ENCODE measurements at places on chromosomes 1 and 21.

- peak; percentile 26 for DNase-seq
Observed at GRCh38 chr1:24688621-24689195, 45.6 kb downstream of the SRRM1 start.

DNA sequence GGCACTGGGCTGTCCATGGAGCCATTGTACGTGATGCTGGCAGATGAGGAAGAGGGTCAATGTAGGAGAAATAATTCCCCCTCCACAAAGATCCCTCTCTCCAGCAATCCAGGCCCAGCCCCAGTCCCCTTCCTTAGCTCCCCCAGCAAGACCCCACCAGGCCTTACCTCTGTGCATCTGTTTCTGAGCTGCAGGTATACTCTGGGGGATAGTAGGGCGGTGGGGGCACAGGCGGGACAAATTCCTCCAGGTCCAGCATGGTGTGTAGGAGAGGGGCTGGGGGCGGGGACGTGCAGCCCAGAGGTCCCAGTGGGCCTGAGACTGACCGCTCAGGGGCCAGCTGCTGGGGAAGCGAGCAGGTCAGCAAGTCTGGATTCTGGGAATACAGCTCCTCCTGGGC lies 3.7 kb downstream of the ENTREP3 start:
- no peak for DNase-seq

DNA sequence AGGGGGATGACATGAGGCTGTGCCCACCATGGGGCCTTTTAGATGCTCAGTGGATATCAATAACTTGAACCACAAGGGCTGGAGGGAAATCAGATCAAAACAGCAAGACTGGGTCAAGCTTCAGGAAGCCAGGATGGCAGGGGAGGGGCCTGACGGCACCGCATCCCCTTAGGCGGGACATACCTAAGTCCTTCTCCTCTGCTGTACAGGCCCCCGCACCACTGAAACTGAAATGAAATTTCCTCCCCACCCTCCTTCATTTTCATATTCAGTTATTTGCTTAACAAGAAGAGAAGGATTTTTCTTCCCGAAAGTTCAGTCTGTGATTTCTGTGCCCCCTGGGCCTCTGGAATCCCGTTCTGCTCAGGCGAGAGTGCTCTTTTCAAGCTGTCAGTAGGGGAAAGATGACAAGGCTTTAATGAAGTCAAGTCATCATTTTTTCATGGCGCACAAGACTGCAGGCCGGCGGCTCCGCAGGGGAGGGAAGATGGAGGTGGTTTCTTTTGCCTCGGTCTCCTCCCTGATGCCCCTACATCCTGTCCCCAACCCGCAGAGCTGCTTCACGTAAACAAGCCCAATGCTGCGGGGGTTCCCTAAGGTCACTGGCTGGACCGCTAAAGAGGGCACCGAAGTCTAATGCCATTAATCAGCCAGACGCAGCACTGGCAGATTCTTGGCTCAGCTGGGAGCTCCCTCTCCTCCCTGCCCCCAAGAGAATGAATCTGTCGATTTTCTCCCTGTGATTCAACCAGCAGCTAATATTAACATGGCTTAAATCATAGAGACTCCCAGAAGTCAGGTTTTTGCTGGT lies 264.8 kb downstream of the C1orf94 start:
- no peak for DNase-seq

DNA sequence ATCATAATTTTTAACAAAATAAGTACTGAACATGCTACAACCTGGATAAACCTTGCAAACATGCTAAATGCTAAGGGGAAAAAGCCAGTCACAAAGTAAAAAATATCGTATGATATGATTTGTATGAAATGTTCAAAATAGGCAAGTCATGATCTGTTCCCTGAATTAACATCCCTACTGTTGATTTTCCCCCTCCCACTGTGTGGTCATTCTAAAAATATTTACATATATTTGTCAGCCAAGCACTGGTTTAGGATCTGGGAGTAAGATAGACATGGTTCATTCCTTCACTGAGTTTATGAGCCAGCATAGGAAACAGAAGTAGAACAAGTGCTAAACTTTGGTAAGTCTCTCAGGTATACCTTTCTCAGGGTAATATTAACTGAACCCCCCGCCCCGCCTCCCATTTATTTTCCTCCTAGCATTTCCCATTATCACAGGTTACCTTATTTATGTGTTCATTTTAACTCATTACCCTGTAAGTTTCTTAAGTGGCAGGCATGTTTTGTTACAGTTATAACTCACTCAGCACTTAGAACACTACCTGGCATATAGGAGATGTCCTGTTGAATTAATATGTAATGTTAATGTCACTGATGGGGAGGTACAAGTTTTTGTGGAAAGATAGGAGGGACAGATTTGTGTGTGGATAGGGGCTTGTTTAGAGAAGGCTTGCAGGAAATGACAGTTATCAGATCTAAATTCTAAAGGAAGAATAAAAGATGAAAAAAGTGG lies 12.3 kb downstream of the UQCRH start:
- DNase-seq: no peak

GRCh38 chr21:42545317-42545716 lies 31.7 kb downstream of the SLC37A1 start:
- DNase-seq: no peak

GRCh38 chr1:2639607-2640521 lies 7.0 kb upstream of the MMEL1 start:
- no peak for DNase-seq

GRCh38 chr1:116161390-116161789 lies 50.2 kb downstream of the MAB21L3 start:
- no peak for DNase-seq

DNA sequence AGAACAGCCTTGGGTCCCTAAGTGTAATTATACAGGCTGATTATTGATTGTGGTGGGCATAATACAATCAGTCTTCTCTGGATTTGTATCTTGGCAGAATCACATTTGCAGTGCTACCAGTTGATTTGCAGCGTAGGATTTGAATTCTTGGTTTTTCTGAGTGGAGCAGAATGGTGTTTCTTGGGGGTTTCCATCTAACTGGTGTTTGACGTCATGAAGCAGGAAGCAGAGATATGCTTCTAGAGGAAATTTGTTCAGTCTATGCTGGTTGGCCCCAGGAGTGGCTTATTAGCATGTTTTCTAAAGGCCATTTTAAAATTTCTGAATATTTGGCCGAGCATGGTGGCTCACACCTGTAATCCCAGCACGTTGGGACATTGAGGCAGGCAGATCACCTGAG lies 3.4 kb downstream of the CTTNBP2NL start:
- DNase-seq: no peak

DNA sequence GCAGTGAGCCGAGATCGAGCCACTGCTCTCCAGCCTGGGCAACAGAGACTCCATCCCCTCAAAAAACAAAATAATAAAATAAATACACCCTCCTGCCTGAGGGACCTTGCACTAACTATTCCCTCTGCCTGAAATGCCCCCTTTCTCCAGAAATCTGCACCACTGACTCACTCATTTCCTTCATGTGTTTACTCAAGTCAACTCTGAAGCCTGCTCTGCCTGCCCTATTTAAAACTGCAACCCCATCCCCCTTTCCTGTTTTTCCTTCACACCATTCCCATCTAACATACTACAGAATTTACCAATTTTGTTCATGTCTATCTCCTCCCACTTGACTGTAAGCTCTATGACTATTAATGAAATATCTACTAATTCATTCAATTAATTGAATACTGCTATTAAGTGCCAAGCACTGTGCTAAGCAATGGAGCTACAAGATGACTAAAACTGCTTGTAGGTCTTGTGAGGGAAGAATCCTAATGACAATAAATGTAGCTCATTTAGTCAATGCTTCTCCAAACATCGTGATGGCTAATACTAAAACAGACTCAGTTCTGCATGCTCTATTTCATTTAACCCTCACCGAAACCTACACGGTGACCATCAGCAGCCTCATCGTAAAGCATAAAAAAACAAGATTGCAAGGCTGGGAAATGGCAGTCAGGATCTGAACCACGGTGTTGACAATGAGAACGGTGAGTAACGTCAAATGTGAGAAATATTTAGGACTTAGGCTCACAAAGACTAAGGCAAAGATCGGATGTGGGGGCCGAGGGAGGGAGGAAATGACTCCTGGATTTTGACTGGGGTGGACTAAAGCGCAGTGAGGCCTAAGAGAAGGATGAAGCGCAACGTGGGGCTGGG lies 749 bp upstream of the TMEM39B start:
- no peak for DNase-seq

GRCh38 chr1:8426996-8427395 lies 109.1 kb downstream of the SLC45A1 start:
- DNase-seq: no peak

GRCh38 chr1:153877112-153877511 lies 45.7 kb downstream of the GATAD2B start:
- DNase-seq: no peak

GRCh38 chr21:25234857-25235801 lies 372.2 kb downstream of the MRPL39 start:
- DNase-seq: no peak

DNA sequence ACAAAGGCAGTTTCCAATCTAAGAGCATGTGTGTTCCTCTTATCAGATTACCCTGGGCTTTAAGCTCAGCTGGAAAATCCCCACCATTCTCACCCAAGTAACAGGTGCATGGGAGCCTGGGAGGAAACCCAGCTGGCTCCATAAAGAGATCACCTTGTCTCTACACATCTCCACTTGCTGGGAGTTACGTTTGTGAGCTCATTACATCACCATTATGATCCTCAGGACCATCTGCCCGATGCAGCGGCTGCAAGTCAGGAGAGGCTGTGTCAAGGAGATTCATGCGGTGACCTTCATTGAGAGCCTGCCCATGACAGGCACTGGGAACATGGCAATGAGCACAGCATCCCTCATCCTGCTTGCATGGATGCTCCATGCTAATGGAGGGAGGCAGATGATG lies 618.0 kb downstream of the NPHP4 start:
- no peak for DNase-seq

- no peak for DNase-seq
Observed at GRCh38 chr1:99603699-99604560, 42.0 kb upstream of the PALMD start.

- DNase-seq: no peak
Observed at GRCh38 chr1:30820299-30820698, 62.7 kb upstream of the LAPTM5 start.

GRCh38 chr1:173868266-173869020 lies at the start of gene ZBTB37:
Gene ZBTB37 (plus strand): TSS chr1:173868380. CDS start chr1:173870226, 1,846 bp downstream.
- DNase-seq: peak; percentile 86

DNA sequence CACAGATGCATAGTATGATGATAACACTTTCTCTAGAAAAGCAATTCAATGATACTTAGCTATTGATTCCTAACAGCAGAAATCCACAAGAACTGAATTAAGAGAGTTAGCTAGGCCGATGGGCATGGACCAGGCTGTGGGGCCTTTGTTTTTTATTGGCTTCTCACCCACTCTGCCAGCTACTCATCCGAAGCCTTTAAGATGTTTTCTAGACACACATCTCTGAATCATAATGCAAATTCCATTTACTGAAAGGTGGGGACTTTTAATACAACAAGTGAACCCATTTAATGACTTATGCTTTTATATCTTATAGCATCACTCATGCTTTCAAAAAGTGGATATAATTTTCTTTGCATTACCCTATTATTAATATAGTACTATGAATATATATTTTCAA lies 170.2 kb downstream of the RUNX1 start:
- no peak for DNase-seq

DNA sequence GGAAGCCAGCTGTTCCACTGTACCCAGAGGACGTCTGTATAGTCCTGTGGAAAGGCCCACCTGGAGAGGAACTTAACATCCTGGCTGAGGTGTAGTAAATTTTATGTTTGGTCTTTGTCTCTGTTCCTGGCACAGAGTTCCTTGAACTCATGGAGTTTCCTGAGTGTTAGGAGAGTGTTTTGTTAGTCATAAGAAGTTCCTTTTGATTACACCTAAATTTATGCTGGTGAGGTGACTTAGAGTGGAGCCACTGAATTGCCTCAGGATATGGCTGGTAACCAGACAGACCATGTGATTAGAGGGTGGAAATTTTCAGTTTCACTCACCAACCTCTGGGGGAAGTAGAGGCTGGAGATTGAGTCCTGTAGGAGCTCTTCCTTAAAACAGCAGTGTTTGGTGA lies 57.9 kb downstream of the RASAL2 start:
- DNase-seq: no peak

GRCh38 chr1:27218736-27219135 lies 15.7 kb upstream of the WDTC1 start:
- DNase-seq: no peak

GRCh38 chr1:61115436-61115835 lies 33.1 kb downstream of the NFIA start:
- DNase-seq: no peak

DNA sequence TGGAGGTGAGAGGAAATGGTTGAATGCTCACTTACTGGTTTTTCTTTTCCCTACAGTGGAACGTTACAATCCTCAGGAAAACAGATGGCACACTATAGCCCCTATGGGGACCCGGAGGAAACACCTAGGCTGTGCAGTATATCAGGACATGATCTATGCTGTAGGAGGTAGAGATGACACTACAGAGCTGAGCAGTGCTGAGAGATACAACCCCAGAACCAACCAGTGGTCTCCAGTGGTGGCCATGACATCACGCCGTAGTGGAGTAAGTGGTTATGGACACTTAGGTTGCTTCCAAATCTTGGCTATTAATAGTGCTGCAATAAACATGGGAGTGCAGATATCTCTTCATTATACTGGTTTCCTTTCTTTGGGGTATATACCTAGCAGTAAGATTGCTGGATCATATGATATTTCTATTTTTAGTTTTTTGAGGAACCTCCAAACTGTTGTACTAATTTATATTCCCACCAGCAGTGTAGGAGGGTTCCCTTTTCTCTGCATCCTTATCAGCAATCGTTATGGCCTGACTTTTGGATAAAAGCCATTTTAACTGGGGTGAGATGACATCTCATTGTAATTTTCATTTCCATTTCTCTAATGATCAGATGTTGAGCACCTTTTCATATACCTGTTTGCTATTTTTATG lies 48.8 kb upstream of the DARS2 start:
- no peak for DNase-seq

GRCh38 chr1:229170778-229171505 lies 100.0 kb upstream of the RAB4A start:
- no peak for DNase-seq

- DNase-seq: no peak
Observed at GRCh38 chr1:154940651-154941194, 4.2 kb upstream of the PMVK start.

GRCh38 chr1:68917456-68917855 lies 420.6 kb upstream of the DEPDC1 start:
- DNase-seq: no peak

- DNase-seq: no peak
Observed at GRCh38 chr21:41160036-41160435, 7.9 kb upstream of the BACE2 start.
